ENCODE measurements at places on chromosomes 7 and 10.

- no peak for DNase-seq
Measured at GRCh38 chr10:58174831-58175230, 92.9 kb downstream of the IPMK start.

DNA sequence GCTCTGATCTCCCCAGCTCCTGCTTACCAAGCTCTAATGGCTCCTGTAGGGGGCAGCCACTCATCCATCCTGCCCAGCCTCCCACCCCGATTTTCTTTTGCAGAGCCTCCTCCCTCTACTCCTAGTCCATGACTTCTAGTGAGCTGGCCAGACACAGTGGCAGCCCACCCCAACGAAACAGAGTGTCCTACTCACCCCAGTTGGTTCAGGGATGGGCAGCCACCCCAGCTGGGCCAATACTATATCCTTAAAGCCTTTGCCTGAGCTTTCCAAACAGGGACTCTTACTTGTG lies 77.1 kb downstream of the GRID1 start:
- DNase-seq, result no peak

- DNase-seq, result no peak
Measured at GRCh38 chr10:22727663-22728062, 13.3 kb upstream of the PIP4K2A start.

DNA sequence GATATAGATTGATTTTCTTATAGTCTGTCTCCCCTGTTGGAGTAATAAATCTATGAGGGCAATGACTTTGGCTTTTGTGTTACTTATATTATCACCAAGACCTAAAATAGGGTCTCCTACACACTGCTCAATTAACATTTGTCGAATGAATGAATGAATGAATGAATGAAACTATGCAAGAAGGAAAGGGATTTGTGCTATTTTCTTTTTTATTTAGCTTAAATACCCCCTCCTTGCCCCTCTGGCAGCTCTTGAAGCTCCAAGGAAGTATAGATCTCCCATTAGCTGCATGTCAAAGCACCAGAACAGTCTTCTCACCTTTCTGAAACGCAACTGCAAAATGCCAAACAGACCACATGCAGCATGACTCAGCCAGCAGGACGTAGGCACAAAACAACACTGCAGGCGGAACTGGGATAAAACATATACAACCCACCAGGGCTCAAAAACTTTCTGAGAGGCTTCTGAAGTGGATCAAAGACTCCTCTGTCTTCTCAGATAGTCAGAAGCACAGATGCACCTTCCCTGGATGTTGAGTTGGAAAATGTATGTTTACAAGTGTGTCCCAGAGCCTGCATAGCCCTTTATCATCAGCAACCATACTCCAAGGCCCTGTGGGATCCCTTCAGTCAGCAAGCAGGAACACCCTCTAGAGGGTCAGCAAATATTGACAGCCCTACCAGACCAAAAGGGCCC lies 187.8 kb downstream of the NPSR1 start:
- DNase-seq, result no peak

Measured in CD4-positive, CD25-positive, alpha-beta regulatory T cell (primary cell).